ENCODE measurements at places on chromosomes 13 and 19.

DNA sequence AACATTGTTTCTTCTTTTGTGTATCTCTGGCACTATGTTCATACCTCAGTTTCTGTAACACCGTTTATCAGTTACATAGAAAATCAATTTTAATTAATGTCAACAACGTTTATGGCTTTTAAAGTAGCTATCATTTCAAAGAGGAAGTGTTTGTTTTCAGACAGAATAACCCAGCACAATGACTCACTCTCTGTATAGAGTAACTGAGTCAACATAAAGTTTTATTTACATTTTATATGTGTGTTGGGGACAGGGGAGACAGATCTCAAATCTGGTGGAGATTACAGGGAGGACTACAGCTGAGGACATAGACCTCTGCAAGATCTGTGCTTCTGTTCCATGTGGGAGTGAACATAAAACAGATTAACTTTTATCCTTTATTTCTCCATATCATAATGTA, 2590.1 kb downstream of the PCDH9 start:
- no peak for DNase-seq

DNA sequence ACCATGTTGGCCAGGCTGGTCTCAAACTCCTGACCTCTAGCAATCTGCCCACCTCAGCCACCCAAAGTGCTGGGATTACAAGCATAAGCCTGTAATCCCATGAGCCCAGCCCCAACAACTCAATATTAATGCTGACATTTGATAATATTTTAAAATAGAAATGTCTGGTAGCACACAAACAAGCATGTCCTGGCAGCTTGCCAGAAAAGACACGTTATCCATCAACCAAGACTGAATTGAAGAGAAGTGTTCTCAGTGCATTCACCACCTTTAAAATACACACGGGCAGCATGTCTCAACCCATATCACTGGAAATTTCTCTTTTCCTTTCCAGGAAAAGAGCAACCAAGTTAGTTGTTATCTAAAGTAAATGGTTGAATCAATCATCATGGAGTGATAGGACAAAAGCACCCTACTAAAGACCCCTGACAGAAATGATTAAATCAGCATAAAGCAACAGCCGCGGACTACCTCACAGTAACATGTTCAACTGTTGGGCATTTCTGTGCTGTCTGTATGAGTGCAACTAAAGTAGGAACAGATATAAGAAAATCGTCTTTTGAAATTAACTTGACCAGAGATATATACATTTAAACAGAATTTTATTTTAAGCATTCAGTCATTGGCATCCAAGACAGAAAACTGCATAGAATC, 25.0 kb downstream of the LHFPL6 start:
- DNase-seq = no peak

GRCh38 chr13:114320065-114320464, 5.8 kb downstream of the CHAMP1 start:
- no peak for DNase-seq

DNA sequence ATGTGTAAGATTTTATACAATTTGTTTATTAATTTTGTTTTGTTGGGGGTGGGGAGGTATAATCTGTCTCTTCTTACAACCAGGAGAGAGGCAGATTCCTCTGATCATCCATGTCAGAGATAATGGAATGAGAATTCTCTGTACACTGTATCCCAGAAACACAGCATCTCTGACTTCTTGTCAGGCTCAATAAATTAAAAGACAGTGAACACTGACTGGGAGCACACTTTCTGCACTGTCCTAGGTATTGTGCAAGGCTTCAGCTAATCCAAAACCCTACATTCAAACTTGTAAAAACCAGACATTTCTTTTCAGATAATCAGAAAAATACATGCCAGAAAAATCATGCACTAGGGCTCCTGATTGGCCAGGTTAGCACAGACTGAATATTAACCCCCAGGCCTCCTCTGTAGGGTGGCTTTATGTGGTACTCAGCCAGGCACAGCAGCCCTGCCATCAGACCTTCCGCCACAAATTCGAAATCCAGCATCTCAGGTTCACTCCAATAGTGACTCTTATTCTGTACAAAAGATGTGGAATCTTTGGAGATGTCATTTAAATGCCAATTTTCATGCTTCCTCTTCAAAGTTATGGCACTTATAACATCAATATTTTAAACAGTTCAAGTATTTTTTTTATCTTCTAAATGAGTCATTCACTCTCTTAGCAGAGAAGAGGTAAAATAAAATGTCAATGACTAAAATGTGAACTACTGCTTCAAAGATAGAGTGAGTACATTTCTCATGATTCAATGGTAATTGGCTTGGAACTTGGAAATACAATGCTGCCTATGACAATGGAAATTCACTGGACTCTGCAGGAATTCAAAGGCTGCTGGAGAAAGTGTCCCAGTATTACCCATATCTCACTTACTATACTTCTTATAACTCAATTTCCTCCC, 211.5 kb downstream of the KLF12 start:
- DNase-seq = no peak

GRCh38 chr19:55305983-55306562, 19.1 kb downstream of the TMEM150B start:
- DNase-seq = no peak

- no peak for DNase-seq
Measured at GRCh38 chr13:62040806-62041205, 625.2 kb upstream of the PCDH20 start.

GRCh38 chr19:1261798-1262622, 7.1 kb upstream of the CIRBP start:
- peak; percentile 74 for DNase-seq

DNA sequence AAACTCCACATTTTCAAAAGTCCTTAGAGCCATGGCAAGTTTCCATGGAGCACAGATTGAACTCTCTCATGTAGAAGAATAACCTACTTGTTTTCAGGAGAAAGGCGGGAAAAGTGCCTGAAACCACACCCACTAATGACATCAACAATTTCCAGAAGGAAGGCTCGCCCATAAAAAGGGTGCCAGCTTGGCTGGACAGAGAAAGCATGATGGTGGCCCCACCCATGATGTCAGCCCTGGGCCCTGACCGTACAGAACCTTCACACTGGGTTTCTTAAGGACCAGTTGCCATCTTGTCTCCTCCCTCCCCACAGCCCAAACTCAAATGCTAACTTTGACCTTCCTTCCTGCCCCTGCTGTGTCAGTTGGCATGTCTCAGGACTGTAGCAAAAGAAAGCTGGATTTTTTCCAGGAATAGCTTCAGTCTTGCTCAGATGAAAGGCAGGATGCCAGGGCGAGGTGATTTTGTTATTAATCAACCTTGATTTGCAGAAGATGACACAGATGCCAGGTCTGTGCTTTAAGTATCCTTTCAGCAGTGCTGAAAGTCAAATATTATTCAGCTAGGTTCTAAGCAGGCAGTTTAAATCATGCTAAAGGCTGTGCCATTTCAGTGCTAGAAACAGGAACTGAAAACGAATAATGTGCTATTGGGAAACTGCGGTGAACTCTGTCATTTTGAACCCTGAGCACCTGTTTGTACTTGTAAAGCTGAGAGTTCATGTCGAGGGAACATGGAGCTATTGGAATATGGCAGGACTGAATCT, 89.5 kb upstream of the RFC3 start:
- no peak for DNase-seq

GRCh38 chr13:25753976-25754375, 297.8 kb downstream of the SHISA2 start:
- DNase-seq = no peak

DNA sequence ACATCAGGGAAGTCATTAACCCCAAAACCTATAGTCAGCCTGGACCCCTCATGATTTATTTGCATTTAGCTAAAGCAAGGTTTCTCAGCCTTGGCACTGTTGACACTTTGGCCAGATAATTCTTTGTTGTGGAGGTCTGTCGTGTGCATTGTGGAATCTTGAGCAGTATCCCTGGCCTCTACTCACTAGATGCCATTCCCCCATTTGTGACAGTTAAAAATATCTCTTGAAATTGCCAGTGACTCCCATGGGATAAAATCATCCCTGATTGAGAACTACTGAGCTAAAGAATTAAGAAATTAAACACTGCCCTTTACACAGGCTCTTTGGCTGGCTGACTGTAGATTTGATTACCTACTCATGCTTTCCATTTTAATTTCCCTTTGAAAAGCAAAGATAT, 102.7 kb downstream of the LMO7 start:
- DNase-seq = no peak

- no peak for DNase-seq
Measured at GRCh38 chr19:40274585-40275544, 10.3 kb downstream of the AKT2 start.

GRCh38 chr19:45103156-45103507, 10.2 kb downstream of the PPP1R37 start:
- DNase-seq = no peak

- DNase-seq = no peak
Measured at GRCh38 chr13:111909971-111910671, 156.8 kb upstream of the SOX1 start.

DNA sequence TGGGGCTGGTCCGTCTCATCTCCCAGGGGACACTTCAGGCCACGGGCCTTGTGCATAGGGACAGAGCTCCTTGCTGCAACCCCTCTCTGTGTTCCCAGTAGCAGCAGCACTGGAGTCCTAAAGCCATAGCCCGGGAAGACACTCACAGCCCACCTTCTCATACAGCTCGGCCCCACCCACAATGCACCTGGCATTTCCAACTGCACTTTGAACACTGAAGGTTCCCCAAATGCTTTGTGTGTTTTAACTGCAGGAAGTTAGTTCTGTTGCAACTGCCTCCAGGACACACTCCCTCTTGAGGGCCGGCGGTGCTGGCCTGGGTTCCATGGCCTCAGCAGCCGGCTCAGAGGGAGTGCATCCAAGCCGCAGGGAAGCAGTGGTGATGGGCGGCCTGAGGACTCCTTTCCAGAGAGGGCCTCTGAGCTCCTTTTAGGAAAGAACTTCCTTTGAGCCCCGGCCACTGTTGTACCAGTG, 22.7 kb upstream of the TMEM255B start:
- DNase-seq = no peak

DNA sequence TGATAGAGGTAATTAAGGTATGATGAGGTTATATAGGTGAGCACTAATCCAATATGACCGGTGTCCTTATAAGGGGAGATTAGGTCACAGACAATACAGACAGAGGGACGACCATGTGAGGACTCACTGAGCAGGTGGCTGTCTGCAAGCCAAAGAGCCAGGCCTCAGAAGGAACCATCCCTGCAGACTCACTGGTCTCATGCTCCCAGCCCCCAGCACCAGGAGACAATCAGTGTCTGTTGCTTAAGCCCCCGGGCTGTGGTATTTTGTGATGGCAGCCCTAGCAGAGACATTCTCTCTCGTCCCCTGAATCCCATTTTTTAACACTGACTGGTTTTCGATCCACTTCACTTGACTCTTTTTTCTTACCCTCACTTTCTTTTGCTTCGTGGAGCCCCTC, 51.9 kb upstream of the PABPC3 start:
- no peak for DNase-seq

DNA sequence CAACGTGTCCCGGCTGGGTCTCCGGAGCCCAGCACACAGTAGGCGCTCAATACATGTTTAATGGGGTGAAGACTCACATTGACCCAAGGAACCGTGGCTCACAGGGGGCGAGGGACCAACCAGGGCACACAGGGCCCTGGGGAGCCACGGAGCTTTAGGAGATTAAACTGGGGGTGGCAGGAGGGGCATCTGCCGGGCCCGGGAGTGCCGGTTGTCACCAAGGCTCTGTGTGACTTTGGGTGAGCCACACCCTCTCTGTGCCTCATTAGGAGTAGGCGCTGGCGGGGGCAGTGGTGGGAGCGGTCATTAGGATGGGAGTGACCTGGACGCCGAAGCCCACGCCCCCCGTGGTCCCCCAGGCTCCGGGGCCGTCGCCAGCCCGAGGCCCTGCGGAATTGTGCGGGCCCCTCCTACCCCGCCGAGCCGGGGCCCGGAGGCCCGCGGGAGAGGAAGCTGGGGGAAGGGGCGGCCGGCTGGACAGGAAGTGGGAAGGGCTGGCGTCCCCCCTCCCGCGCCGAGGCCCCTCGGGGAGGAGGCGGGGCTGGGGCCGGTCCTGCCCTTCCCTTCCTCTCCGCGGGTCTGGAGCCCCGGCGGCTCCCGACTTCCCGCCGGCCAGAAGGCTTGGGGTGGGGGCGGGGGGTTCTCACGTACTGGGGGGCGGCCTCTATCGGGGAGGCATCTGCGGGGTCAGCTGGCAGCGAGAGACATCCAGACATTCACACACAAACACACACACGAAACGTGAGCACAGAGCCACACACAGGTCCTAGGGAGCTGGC, 1.8 kb upstream of the SSBP4 start:
- DNase-seq = no peak

GRCh38 chr19:51433043-51433442, 15.6 kb upstream of the SIGLEC10 start:
- DNase-seq = no peak

DNA sequence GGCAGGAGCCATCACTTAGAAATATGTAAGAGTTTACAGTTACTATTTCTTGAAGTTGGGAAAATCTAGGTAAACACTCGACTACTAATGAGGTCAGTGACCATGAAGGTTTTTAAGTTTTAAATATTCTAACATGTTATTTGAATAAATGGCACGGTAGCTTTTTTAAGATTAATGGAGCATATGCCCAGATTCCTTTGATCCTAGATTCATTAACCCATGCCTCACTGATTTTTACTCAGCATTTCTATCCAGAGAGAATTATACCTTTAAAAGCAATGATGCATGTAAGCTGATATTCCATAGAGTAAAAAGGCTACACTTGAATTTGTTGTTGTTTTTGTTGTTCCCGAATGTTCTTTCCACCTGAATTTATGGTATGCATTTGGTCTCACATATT, 541.4 kb downstream of the DACH1 start:
- no peak for DNase-seq

DNA sequence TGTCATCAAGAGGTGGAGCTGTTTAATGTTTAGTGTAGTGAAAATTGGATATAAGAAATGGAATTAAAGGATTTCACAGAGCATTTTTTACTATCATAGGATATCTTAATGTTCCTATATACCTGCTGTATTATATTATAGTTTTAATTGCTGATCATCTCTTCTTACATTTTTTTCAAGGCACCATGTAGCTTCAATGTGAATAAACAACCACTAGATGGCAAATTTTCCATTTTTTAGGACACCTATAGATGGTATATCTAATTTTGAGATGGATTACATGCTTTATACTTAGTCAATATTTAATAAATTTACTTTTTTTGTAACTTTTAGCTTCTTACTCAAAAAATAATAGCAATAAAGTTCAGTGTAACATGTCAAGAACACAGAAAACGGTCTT, 9.0 kb upstream of the ATXN8OS start:
- DNase-seq = no peak

- DNase-seq = no peak
Measured at GRCh38 chr13:30882026-30882850, 23.8 kb upstream of the MEDAG start.
